Mesothelial cell of epicardium (in vitro differentiated cells): ENCODE measurements at places on chromosomes 6 and 20. TPM values are rescaled to one million over a fixed set of nuclear protein-coding genes. Genes with fewer than 3 reads are reported as not detected.

GRCh38 chr6:31402324-31403282 lies 792 bp upstream of the MICA start:
- no peak for DNase-seq

GRCh38 chr6:76026101-76026500 lies 46.4 kb downstream of the IMPG1 start:
- no peak for DNase-seq

GRCh38 chr6:79031821-79032590 lies 46.0 kb downstream of the PHIP start:
- DNase-seq, result no peak

DNA sequence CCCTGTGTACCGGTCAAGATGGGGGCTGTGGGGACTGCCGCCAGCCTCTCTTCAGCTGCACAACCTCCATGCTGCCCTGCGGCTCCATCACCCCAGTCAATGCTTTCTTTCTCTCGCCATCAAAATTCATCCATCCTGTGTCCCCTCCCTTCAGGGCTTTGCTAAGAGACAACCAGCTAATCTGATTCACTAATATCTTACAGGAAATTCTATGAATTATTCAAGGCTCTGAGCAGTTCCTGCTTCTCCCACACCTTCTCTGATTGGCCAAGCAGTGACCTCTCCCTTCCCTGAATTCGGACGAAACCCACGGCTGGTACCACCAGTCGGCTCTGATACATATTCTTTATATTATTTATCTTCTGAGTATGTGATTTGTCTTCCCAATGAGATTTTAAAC lies 13.8 kb downstream of the ITPR3 start:
- no peak for DNase-seq

- no peak for DNase-seq
Observed at GRCh38 chr20:63473555-63474449, 1.3 kb upstream of the KCNQ2 start.

- no peak for DNase-seq
Observed at GRCh38 chr20:15099130-15099529, 761.7 kb upstream of the FLRT3 start.

DNA sequence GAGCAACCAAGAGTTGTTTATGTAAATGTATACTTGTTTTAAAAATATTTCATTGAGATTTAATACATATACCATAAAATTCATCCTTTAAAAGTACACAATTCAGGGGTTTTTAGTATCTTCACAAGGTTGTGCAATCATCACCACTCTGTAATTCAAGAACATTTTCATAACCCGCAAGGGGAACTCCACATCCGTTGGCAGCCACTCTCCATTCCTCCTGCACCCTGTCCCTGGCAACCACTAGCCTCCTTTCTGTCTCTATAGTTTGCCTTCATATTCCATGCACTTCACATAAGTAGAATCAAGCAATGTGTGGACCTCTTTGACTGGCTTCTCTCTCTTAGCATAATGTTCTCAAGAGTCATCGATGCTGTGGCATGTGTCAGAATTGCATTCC lies 104.2 kb upstream of the PDE10A start:
- no peak for DNase-seq

DNA sequence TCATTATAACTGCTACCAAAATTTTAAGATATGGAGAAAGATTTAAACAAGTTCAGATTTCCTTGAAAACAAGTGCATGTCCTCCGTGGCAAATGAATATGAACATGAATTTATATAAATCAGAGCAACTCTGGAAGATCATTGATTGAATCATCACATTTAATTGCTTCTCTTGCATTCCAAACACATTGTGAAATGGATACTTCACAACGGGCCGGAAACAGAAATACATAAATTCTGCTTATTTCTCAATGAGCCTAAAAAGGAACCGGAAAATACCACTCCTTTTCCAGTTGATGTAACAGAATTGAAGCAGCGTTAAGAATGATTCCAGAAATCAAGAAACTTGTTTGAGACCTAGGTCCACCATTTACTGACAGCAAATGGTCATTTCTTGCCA lies 134.6 kb upstream of the BTN3A2 start:
- DNase-seq, result no peak

DNA sequence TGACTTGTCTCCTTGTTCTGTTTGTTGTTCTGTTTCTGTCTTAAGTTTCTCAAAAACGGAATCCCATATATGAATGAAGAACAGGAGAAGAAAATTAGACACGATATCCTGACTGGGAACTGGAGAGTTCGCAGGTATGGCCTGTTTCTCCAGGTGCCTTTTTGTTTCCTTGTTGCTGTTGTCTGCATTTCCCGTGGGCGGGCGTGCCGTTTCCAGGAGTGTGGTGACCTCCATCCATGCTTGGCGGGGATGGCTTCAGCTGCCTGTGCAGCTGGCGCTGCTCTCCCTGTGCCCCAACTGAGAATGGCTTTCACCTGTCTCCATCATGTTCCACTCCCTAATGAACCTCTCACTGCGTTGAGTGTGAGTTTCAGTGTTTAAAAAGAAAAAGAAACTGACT lies 4.4 kb downstream of the PNLDC1 start:
- no peak for DNase-seq

DNA sequence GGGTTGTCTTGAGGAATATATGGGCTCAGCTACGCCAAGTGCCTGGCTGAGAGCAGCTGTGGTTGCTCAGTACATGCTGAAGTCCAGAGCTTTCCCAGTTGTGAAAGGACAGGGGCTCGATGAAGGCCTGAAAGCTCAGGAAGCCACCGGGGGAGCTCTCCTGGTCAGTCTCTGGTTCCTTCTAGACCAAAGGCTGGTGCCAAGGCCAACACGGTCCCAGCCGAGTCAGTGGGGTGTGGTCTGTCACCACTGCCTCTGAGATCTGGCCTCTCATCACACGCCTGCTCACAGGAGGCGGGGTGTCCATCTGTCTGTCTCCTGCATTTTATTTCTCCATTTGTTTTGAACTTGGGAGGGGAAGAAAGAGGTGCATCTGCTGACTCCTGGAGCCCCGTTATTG lies 4.9 kb upstream of the FAM83C start:
- no peak for DNase-seq

DNA sequence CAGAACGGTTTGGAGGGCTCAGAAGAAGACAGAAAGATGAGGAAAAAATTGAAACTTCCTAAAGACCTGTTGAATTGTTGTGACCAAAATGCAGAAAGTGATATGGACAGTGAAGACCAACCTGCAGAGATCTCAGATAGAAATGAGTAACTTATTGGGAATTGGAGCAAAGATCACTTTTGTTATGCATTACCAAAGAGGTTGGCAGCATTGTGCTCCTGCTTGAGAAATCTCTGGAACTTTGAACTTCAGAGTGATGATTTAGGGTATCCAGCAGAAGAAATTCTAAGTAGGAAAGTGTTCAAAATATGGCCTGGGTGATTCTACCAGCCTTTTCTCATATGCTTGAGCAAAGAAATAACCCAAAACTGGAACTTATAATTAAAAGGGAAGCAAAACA lies 136.0 kb downstream of the GJA1 start:
- DNase-seq, result no peak

DNA sequence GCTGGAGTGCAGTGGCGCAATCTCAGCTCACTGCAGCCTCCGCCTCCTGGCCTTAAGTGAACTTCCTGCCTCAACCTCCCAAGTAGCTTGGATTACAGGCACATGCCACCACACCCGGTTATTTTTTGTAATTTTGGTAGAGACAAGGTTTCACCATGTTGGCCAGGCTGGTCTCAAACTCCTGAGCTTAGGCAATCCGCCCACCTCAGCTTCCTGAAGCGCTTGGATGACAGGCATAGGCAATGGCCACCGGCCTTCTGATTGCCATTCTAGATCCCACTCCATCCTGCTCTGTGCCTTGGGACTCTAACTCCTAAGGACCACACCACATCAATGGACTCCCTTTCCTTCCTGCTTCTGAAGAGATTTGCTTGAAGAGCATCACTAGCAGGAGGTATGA lies 60.6 kb downstream of the SEL1L2 start:
- DNase-seq, result no peak

DNA sequence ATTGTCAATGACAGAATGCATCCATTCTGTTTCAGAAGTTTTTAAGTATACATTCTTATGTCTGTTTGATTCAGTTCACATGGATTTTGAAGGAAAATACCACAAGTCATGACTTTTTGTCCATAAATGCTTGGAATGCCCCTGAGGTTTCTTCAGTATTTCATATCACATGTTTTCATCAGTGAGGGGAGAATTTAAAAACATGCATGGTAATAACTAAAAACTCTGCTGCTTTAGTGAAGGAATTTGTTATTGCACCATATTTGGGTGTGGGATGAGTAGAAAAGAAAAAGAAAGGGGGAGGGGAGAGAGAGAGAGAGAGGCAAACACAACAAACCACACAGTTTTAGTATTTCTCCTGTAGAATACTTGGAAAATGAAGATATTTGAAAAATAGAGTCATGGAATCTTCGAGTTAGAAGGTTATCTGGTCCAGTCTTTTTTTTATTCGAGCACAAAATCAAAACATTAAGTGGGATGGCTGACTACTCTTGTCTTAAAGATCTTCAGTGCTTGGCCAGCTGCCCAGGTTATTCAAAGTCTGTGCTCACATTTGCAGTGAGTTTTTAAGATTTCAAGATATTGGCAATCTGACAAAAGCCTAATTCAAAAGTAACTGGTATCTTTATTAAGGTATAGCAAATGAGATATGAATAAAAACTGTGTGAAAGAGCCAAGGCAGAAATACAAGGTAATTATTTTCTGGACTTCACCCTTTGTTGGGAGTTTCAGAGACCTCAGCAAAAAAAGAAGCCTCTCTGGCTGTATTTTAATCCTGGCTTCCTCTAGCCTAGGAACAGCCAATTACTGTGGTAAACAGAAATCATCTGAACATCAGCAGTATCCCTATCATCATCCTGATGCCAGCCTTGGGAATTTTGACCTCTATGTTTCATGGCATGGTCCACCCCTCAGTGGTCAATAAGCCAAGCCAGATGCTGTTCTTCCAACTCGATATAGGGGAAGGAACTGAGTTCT lies 687.9 kb upstream of the CITED2 start:
- peak; percentile 58 for DNase-seq

- no peak for DNase-seq
Observed at GRCh38 chr6:93087606-93088005, 331.8 kb downstream of the EPHA7 start.

- DNase-seq, result no peak
Observed at GRCh38 chr6:153963352-153963751, 75.7 kb upstream of the OPRM1 start.

- DNase-seq, result no peak
Observed at GRCh38 chr20:54980103-54980960, 504.9 kb downstream of the DOK5 start.

Gene NKX2-2
- total RNA-seq, result not detected in 3 replicates

Gene EYS
- total RNA-seq, result 0.52 to 0.69 TPM (median 0.60 TPM) in 3 replicates

Gene HLA-DRB5
- total RNA-seq, result 0.77 to 1.2 TPM (median 0.87 TPM) in 3 replicates

Gene HTR1E
- total RNA-seq, result 0.58 to 0.90 TPM (median 0.82 TPM) in 3 replicates

Gene KHDRBS2
- total RNA-seq, result 1.1 to 1.9 TPM (median 1.6 TPM) in 3 replicates

Gene ELOVL4
- total RNA-seq, result 3.3 to 3.6 TPM (median 3.6 TPM) in 3 replicates

Gene HS3ST5
- 0.16 to 0.49 TPM (median 0.27 TPM) in 3 replicates for total RNA-seq
